RKO (cell line): ENCODE measurements at places on chromosomes 11 and 22.

DNA sequence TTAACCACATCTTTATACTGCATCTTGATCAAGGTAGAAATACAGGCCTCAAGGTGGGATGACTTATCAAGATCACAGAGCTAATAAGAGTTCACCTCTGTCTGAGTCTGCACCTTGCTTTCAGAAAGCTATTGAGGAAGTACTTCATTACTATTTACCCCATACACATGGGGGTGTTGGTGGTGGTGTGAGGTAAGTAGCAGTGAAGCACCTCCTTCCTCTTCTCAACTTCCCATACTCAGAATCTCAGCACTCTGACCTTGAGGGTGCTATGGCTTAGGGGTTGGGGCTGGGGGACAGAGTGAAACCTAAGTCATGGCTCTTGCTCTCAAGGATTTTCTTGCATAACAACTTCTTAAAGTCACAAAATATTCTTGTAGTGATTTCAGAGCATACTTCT, 56.9 kb downstream of the ME3 start:
- no peak for DNase-seq

DNA sequence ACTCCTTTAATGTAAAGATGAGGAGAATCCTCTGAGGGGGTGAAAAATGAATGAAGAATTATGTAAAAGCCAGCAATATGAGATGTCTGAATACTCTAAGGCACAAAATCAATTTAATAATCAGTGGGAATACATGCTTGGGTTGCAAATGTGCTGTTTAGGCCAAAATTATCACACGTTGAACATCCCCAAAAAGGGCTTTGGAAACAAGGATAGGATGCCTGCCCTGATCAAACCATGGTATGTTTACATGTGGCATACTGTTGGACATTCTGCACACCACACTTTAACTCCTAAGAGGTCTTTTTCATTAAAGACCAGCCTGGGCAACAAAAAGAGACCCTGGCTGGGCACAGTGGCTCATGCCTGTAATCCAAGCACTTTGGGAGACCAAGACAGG, 26.3 kb downstream of the F2 start:
- no peak for DNase-seq

- no peak for DNase-seq
Observed at GRCh38 chr11:101407324-101407723, 176.5 kb downstream of the TRPC6 start.

DNA sequence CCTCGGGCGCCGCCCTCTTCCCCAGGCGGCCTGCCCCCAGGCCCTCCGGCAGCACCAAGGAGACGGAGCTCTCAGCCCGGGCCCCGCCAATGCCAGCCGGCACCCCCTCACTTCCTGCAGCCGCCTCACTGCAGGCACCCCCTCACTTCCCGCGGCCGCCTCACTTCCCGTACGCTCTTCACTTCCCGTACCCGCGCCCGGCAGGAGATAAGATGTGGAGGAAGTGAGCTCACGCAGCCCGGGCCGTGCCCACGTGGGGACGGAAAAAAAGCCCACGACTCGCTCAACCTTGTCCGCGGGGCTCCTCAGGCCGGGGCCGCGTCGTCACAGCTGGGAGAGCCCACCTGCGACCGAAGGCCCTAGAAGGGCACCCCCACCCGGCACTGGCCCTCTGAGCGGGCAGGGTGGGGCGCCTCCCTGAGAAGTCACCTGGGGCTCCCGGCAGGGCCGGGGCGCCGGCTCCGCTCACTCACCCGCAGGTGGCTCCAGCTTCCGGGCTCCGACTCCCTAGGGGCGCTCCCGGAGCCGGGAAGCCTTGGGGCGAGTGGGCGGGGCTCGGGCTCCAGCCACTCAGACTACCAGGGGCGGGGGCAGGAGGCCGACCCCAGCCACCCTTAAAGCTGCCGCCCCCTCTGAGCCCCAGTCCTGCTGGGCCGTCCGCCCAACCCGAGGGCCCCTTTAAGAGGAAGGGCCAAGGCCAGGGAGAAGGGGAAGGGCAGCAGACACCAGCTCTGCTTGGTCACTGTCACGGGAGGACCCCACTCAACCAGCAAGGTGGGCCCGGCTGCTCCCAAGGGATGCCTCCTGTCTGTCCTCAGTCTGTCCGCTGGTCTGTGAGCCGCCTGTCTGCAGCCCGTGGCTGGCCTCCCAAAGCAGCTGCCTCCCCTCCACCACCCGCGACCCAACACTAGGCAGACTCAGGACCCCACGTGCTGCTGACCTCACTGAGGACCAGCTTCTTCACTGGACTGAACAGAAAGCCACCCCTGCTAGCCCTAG, 31.4 kb downstream of the PISD start:
- peak; percentile 91 for DNase-seq

GRCh38 chr22:32475468-32476010, 928 bp downstream of the FBXO7 start:
- peak; percentile 70 for DNase-seq

GRCh38 chr22:32922186-32922585, 120.7 kb downstream of the TIMP3 start:
- no peak for DNase-seq

DNA sequence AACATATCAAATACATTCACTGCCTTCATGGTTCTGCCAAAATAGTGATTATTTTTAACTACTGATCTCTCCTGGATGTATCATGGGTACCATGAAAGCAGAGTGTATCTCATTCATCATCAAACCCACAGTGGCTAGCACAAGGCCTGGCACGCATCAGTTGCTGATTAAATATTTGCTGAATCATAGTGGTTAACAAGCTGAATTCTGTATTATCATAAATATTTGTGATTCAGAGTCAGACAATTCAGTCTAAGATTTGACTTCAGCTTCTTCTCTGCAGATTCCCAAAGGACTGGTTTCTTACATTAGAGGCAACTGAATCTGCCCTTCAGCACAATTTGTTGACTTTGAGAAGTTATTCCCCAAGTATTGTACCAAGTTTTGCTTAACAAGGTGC, 715.8 kb upstream of the LRRC4C start:
- DNase-seq, result no peak

DNA sequence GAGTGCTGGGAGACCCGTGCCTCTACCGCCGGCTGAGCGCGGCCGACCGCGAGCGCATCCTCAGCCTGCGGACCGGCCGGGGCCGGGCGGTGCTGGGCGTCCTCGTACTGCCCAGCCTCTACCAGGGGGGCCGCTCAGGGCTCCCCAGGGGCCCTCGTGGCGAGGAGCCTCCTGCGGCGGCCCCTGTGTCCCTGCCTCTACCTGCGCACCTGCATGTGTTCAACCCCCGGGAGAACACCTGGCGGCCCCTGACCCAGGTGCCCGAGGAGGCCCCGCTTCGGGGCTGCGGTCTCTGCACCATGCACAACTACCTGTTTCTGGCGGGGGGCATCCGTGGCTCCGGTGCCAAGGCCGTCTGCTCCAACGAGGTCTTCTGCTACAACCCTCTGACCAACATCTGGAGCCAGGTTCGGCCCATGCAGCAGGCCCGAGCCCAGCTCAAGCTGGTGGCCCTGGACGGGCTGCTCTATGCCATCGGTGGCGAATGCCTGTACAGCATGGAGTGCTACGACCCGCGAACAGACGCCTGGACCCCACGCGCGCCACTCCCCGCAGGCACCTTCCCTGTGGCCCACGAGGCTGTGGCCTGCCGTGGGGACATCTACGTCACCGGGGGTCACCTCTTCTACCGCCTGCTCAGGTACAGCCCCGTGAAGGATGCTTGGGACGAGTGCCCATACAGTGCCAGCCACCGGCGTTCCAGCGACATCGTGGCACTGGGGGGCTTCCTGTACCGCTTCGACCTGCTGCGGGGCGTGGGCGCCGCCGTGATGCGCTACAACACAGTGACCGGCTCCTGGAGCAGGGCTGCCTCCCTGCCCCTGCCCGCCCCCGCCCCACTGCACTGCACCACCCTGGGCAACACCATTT, 3.5 kb downstream of the KLHDC7B start:
- DNase-seq, result no peak

DNA sequence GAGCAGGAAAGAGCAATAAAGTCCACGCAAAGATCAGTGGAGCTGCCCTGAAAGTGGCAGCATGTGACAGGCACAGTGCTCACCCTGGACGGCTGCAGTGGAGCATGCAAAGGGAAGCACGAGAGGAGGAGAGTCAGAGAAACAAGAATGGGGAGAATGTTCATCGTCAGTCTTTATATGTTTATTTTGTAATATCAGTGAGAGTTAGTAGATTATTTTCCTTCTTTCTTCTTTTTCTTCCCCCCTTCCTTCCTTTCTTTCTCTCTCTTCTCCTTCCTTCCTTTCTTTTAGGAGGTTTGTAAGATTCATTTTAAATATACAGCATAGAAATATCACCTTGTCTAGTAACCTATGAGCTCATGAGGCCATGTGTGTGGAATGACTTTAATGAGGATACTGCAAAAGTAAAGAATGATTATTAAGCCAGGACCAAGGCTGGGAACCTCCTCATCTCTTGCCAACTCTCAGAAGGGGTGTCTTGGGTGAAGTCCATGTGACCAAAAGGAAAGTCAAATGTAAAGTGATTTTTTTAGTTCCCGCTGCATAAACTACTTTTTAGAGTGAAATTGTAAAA, 321.1 kb downstream of the AASDHPPT start:
- no peak for DNase-seq

DNA sequence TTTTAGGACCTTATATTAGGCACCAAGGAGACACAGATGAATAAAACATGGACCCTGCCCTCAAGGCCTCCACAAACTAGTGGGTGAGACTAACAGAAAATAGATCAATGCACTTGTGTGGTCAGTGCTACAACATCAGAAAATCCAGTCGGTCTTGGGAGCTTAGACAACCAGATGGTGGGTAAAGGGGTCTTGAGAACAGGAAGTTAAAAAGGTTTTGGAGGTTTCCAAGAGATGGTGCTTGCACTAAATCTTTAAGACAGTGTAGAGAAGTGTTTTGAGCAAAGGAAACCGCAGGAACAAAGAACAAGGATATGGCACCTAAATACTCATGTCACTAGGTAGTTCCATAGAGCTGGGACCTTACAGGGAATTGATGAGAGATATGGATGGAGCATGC, 56.2 kb downstream of the GALNT18 start:
- DNase-seq, result no peak

GRCh38 chr11:48064306-48064705, 83.9 kb downstream of the PTPRJ start:
- no peak for DNase-seq

- DNase-seq, result no peak
Observed at GRCh38 chr11:73428699-73429098, 52.5 kb downstream of the RELT start.

- DNase-seq, result no peak
Observed at GRCh38 chr22:33354928-33355327, 296.7 kb upstream of the SYN3 start.

DNA sequence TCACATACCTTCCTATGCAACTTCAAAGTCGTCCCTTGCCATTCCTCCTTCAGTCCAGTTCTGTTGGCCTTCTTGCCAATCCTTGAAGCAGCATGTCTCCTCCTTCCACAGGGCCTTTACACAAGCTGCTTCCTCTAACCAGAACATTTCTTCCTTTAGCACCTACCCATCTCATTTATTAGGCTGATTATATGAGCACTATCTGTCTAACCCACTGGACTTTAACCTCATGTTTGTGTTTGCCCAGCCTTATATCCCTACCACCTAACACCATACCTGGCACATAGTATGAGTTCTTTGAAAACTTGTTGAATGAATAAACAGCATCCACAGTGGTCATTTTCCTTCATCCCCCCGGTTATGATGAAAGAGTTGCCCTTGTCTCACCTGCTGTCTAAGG, 154.4 kb downstream of the WNT11 start:
- no peak for DNase-seq

GRCh38 chr11:77051511-77051910, 15.3 kb upstream of the CAPN5 start:
- DNase-seq, result no peak

GRCh38 chr11:81080476-81080875, 1639.6 kb upstream of the TENM4 start:
- DNase-seq, result no peak

DNA sequence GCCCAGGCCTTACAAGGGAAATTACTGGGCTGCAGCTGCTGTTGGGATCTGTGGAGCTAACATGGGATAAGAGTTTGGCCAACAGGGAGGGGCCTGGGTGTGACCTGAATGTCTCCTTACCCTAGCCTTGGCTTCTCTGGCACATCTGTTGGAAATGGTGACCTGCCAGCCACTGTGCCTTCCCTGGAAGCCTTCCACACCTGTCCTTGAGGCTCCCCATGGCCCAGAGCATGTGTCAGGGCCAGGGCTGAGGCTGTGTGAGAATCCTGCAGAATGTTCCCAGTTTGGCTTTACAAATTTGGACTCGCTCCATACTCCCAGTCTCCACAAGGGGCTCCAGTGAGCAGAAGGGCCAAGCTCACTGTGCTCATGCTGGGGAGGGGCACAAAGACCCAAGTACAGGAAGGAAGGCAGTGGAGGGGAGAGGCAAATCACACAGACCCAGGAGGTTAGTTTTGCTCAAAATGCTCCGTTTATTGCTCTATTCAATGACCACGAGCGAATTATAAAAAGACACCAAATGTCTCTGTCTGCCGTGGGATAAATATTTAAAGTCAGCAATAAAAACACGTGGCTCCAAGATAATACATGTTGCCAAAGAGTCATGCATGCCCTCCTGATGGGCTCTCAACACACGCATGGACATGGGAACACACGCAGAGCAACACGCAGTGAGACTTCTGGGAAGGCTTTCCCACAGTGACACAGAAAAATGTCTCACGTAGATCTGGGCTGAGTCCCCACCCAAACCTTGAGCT, 1.7 kb upstream of the IGSF22 start:
- DNase-seq, result peak; percentile 42

DNA sequence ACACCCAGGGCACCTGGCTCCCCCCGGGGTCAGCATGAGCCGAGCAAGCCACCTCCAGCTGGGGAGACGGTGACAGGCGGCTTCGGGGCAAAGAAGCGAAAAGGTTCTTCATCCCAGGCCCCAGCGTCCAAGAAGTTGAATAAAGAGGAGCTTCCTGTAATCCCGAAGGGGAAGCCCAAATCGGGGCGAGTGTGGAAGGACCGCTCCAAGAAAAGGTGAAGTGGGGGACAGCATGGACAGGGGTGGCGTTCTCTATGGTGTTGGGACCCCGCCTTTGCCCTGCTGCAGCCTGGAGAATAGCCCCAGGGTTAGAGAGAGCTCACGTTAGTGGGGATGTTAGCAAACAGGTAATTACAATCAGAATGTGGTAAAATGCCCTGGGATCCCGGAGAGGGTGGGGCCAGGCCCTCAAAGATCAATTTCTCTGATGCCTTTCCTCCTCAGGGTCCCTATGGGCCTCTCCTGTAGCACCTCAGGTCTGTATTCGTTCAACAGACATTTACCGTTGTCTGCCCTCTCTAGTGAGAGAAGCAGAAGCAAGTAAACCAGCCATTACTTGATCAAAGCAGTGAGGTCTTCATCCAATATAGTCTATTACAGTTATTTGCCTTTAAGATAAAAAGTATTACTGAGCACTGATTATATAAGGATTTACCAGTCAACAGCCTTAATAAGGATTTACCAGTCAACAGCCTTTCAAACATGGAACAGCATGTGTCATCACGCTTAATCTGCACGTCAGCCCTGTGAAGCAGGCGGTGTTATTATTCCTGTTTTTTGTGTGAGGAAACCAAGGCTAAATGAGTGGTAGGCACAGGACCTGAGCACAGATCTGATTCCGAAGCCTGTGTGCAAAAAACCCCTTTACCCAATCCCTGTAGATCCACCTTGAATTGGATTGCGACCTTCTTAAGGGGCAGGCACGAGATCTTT, 1.0 kb downstream of the CCDC86 start:
- peak; percentile 75 for DNase-seq

- DNase-seq, result no peak
Observed at GRCh38 chr22:27218012-27218920, 560.9 kb downstream of the MIAT start.
